ENCODE measurements at places on chromosomes 1 and 21.

GRCh38 chr1:6303397-6304012 lies 42.6 kb upstream of the GPR153 start:
- no peak for DNase-seq

- peak; percentile 32 for DNase-seq
These were observed 653 bp upstream of the IFFO2 start for GRCh38 chr1:18957136-18957521.

DNA sequence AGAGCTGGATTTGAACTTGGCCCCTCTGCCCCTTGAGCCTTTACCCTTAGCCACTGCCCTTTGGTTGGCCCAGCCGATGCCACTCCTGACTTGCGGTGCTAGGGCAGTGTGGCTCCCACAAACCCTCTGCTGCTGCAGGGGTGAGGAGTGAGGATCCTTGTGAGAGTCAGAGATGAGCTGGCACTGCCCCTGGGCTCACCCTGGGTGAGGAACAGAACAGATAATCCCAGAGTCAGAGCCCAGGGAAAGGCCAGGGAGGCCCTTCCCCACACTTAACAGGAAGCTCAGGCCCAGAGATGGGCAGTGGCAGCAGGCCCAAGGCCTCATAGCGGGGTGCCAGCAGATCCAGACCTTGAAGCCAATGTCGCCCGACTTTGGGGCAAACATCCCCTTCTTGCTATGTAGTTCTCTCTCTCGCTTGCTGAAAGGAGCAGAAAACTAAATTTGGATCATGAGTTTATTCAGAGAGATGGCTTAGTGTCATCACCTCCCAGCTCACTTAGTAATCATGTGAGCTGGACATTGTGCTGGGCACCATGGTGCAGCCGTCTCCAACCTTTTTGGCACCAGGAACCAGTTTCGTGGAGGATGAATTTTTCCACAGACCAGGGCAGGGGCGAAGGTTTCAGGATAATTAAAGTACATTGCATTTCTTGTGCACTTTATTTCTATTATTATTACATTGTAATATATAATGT lies 81.4 kb downstream of the IGSF21 start:
- no peak for DNase-seq

GRCh38 chr21:45540601-45540970 lies 1.7 kb downstream of the SLC19A1 start:
- DNase-seq, result no peak

DNA sequence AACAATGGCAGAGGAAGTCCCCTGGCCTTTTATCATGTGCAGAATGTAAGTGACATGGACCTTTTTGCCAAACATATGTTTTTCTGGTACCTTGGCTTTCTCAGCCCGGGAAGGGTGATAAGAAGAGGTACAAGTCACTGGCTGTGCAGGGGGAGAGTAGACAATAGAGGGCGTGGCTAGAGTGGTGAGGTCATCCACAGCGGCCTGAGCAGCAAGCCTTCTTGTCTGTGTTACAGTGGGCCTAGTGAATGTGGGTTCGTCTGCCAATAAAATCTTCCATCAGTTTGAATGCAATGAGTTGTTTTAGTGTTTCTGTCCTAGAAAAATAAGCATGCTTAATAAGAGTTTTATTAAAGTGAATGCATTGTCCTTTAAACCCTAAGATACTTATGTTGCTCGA lies 59.0 kb upstream of the PGD start:
- no peak for DNase-seq

DNA sequence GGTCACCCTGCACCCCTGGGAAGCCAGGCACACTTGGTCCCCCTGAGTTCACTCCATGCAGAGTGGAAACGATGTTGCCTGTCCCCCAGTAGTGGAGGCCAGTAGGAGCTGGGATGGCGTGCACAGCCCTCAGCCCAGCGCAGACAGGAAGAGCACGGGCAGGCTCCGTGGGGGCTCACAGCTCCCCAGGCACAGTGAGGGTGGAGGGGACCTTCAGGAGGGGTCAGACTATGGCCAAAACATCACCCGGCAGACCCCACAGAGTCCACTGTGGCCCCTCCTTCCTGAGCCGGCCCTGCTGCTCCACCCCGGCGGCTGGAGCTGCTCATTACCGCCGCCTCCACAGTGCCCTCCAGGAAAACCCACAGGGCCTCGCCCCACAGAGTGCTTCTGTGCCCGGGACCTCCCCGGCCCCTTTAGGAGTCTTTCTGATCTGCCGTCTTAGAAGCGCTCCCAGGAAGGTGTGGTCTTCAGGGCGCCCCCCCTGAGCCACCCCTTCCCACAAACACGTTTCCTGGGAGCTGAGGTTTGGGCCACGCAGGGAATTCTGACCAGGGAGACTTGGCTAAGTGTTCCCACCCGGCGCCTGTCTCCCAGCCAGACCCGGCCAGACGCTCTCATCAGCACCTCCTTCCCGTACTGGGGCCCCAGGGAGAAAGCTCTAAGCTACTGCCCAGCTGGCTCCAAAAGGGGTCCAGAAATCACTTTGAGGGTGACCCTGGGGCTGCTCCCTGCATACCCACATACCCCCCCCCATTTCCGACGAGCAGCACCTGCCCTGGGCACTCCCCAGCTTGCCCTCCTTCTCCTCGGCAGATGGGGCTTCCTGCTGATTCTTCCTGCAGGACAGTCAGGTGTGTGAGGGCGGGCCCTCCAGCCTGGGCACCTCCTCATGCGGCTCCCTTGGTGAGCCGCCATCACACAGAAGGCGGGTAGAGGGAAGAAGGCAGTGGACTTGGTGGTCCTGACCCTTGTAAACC lies 38.8 kb downstream of the RIPK4 start:
- no peak for DNase-seq

DNA sequence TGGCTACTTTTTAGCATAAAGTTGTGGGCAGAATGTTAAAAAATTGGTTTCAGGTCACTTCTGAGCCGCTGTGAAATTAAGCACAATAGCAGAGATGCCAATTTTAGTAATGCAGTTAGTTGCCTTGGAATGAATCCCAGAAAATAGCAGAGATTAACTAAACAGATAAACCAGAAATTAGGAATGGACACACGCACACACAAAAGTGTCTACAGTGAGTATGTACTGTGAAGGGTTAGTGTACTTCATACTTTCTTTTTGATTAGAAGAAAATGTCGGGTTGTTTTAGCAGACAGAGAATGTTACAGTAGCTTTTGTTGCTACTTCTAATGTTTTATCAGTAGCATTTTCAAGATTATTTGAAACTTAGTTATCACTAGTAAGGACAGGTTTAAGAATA lies 106.7 kb downstream of the LEPR start:
- no peak for DNase-seq

- no peak for DNase-seq
These were observed 30.6 kb upstream of the HYI start for GRCh38 chr1:43484367-43484766.

- DNase-seq, result no peak
These were observed 54.4 kb downstream of the SNRPE start for GRCh38 chr1:203915811-203916210.

- DNase-seq, result no peak
These were observed 47.4 kb downstream of the MAP3K7CL start for GRCh38 chr21:29177800-29178199.

DNA sequence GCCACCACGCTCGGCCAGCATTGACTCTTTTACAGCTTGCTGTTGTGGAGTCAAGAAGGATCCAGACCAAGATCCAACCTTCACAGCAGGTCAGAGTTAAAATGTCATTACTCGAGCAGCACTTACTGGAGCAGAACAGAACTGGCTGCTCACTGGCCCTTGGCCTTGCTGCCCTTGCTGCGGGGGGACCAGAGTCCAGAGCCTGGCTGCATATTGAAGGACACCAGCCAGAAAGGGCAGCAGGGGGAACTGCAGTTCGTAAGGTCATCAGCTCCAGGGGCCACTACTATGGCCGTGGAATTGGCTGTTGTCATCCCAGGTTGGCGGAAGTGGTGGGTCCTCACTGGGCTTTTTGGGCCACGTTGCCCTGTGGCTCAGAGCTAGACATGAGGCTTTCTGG lies 15.3 kb upstream of the GPR137B start:
- no peak for DNase-seq

- no peak for DNase-seq
These were observed 16.8 kb downstream of the MAST2 start for GRCh38 chr1:45820173-45820572.

GRCh38 chr1:197781968-197782721 lies 6.9 kb upstream of the DENND1B start:
- no peak for DNase-seq

DNA sequence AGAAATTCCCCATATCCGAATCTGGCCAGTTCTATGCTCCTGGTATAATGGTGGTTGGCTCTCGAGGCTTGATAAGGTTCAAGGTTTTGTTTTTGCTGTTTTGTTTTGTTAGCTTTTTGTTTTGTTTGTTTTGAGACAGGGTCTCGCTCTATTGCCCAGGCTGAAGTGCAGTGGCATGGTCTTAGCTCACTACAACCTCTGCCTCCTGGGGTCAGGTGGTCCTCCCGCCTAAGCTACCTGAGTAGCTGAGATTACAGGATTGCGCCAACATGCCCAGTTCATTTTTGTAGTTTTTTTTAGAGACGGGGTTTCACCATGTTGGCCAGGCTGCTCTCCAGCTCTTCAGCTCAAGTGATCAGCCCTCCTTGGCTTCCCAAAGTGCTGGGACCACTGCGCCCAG lies 109.1 kb upstream of the ERRFI1 start:
- no peak for DNase-seq

- no peak for DNase-seq
These were observed 918.1 kb upstream of the TMPRSS15 start for GRCh38 chr21:19321688-19322087.

DNA sequence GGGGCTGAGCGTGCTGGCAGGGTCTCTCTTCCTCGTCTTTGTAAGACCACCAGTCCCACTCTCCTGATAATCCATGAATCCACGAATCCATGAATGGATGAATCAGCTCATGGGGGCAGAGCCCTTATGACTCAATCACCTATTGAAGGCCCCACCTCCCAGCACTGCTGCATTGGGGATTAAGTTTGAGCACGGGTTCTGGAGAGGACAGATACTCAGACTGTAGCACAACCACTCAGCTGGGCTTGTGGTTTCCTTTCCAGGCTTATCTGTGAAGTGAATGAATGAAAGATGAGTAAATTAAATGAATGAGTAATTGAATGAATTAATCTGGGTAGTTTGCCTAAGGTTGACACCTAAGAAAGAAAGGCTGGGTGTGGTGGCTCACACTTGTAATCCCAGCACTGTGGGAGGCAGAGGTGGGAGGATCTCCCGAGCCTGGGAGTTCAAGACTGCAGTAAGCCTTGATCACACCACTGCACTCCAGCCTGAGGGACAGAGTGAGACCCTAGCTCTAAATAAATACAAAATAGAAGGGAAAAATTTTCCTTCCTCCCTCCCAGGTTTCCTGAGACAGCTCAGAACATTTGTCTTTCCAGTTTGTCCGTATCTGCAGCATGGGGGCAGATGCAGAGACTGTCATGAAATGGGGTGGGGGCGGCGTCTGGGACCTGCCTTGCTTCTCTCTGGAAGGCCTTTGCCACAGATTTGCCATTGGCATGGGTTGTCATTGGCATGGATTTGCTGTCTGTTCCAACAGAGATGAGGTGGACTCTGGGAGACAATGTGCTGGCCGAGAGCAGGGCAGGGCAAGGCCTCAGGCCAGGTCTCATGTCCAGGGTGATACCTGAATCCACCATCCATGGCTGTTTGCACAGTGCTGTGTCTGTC lies 187.7 kb upstream of the C1orf174 start:
- DNase-seq, result no peak

DNA sequence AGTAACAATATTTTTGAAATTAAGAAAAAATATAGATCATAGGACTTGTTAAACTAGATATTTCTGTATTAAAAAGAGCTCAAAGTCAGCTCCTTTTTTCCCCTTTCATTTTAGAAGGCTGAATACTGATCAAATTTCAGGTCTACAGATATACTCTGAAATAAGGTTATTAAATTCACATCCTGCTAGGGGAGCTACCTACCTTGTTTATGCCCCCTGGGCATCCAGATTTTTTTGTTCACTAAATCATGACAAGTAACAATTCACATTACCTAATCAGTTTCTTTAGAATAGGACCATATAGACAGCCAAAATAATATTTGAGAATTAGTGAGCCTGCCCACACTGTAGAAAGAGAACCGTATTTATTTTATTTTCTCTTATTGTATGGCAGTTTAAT lies 276.2 kb downstream of the USP25 start:
- DNase-seq, result no peak

GRCh38 chr1:152111515-152111968 lies 3.7 kb downstream of the TCHH start:
- no peak for DNase-seq

DNA sequence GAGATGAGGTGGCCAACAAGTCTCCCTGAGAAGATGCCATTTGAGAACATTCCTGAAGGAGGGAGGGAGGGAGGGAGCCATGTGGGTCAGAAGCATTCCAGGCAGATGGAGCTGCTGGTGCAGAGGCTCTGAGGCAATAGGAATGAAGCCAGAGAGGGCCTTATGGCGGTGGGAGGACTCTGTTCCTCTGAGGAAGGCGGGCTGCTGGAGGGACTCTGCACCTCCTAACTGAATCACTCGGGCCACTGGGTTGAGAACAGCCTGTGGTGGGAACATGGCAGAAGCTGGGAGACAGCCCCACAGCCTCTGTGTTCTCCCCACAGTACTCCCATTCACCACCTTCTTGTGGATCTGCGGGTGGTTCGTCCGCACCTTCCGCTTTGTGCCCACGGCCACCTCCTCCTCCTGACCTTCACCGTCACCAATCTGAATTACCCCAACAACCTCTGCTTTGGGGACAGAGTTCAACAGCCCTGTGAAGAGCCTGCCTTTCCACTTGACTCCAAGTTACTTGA lies 2.4 kb upstream of the TMEM125 start:
- DNase-seq, result no peak

Measured in GM20000 (cell line).